ENCODE measurements at places on chromosomes 16 and 17. TPM values are rescaled to one million over a fixed set of nuclear protein-coding genes. Genes with fewer than 3 reads are reported as not detected.
A peak's percentile ranks its signal among the peaks of the same experiment; 100 is the strongest.

The FSCN2 gene
- total RNA-seq: 0.29 TPM

The TBX6 gene
- total RNA-seq: 0.74 TPM

The MEFV gene
- total RNA-seq: 0.08 TPM

The ZNF597 gene
- 2.7 TPM for total RNA-seq

The NPTX1 gene
- 5.3 TPM for total RNA-seq

The CCDC92B gene
- not detected for total RNA-seq

The TBC1D3K gene
- not detected for total RNA-seq

The HBZ gene
- not detected for total RNA-seq

GRCh38 chr16:89974870-89975269, 26.3 kb downstream of the DEF8 start:
- no peak for DNase-seq
- no peaks in the 10 kb centered on the region for H3K27me3 ChIP-seq
- no peak overlapping the region for H3K27ac ChIP-seq
- H3K36me3 ChIP-seq: peaks cover 25% of the 10 kb centered on the region

DNA sequence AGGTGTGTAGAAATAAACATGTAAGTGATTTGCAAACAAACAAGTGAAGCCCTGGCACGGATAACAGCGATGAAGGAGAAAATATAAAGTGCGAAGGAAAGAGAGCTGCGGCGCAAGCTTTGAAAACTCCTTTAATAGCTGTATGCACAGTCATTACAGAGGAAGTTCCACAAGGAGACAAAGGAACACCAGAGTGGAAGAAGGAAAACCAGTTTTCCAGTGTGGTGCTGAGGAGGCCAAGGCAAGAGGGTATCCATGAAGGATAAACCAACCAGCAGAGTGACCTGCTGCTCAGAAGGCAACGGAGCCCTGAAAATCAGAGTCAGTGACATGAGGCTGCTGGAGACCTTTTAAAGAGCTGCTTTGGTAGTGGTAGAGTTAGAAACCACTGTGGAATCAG, 24.4 kb downstream of the METTL16 start:
- peaks cover 36% of the 10 kb centered on the region for H3K4me1 ChIP-seq
- no peak for DNase-seq
- H3K4me3 ChIP-seq: no peak overlapping the region
- peaks cover 4% of the 10 kb centered on the region for H3K36me3 ChIP-seq
- no peak overlapping the region for H3K27ac ChIP-seq
- no peaks in the 10 kb centered on the region for H3K27me3 ChIP-seq

DNA sequence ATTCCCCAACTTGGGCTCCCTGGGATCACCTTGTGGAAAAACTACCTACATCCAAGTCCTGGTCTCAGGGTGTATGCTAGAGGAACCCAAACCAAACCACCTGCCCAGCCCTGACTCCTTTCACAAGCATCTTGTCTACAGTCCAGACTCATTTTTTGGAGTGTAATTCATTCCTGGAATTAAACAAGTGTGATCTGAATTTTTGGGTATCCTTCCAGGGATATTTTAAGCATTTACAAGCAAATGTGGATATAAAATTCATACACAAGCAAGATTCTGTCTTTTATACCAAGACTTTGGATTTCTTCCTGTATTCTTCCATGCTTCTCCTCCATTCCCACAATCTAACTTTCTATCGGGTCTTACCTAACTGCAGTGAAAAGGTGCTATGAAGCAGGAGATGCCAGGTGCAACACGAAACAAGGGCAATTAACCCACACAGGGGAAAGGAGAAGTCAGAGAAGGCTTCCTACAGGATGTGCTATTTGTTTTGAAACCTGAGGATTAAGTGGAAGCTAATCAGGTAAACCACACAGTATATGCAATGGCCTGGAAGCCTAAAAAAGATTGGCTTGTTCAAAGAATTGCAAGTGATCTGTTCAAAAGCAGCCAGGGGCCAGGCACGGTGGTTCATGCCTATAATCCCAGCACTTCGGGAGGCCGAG, 417.2 kb upstream of the C16orf82 start:
- no peak overlapping the region for H3K27ac ChIP-seq
- H3K4me1 ChIP-seq: peaks cover 9% of the 10 kb centered on the region
- H3K27me3 ChIP-seq: peaks cover 32% of the 10 kb centered on the region
- no peak for DNase-seq
- no peak overlapping the region for H3K4me3 ChIP-seq

DNA sequence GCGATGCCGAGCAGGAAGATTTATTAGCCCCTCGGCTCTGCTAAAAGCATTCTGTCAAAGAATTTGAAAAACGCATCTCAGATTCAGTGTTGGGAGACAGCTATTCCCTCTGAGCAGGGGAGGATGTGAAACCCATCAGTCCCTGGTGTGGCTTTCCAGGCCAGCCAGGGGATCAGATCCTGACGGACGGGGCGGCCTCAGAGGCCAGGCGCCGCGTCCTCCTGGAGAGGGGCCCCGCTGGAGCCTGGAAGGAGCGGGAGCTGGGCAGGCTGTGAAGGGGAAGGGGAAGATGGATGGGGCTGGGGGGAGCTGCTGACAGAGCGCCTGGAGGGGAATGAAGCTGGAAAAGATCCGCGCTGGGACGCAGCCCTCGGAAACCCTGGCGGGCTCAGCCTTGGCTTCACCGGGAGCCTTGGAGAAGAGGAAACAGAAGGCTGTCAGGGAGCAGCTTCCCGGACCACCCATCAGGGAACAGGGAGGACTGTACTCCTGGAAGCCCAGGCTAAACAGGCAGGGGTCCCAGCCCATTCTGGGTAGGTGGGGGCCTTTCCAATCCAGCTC, 358.0 kb downstream of the C16orf95 start:
- H3K36me3 ChIP-seq: no peaks in the 10 kb centered on the region
- H3K27ac ChIP-seq: no peak overlapping the region
- H3K4me3 ChIP-seq: no peak overlapping the region

DNA sequence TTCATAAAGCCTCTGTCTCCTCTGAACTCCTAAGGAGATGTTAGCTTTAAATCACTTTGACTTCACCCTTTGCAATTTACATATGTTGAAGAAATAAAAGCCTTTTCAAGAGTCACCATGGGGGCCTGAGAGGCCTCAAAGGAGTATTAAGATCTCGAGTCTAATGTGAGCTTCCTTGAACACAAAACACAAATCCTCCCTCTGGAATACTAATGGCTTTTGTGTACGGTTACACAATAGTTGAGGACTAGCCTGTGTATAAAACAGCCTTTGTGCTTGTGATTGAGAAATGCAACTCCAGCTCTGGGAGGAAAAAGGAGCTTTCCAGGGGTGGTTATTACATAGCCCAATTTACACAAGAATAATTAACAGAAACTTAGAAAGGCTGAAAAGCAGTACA, 1140.2 kb downstream of the CDH11 start:
- H3K27ac ChIP-seq: no peak overlapping the region
- DNase-seq: no peak
- no peaks in the 10 kb centered on the region for H3K27me3 ChIP-seq

DNA sequence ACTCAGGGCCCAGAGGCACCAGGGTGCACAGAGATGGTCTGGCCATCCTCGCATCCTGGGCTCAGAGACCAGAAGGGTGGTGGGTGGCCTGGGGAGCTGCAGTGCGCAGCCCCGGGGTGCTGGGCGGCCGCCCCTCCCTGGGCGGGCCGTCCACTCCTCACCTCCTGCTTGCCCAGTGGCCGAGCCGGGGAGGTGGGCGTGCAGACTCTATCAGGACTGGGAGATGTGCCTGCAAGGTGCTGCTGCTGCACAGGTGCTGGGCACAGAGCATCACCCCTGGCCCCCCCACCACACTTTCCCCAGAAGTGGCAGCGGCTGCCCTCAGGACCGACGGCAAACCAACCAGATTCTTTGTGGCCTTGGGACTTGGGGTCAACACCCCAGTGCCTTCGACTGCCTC, at the start of gene SCN4A:
SCN4A (minus strand) TSS at position 123 of the 400 bp plus-strand sequence; CDS start at position 46, 77 bp downstream.
- no peaks in the 10 kb centered on the region for H3K36me3 ChIP-seq
- H3K4me1 ChIP-seq: peaks cover 7% of the 10 kb centered on the region
- no peak within 1 kb of the TSS for H3K4me3 ChIP-seq
- no peak within 1 kb of the TSS for H3K27ac ChIP-seq
- no peaks in the 10 kb centered on the region for H3K27me3 ChIP-seq
- DNase-seq: no peak

DNA sequence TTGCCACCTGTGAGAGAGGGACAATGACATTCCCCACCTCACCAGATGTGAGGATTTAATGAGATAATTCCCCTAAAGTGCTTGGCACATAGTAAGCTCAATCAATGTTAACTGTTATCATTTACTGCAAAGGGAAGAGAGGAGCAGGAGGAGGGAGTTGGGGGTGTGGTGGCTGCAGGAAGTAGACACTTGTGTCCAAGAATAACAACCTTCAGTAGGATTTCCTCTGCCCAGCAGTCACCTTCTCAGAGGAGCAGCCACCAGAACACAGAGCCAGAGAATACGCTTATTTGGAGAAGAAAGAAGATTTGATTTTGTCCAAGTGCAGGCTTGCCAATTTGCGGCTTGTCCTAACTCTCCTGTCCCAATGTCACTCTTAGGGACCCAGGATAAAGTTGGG, 10.2 kb downstream of the CBX4 start:
- H3K4me1 ChIP-seq: peaks cover 11% of the 10 kb centered on the region
- H3K4me3 ChIP-seq: no peak overlapping the region
- DNase-seq: no peak
- no peak overlapping the region for H3K27ac ChIP-seq

- H3K36me3 ChIP-seq: no peaks in the 10 kb centered on the region
- peaks cover 5% of the 10 kb centered on the region for H3K27me3 ChIP-seq
- H3K4me3 ChIP-seq: no peak overlapping the region
- H3K27ac ChIP-seq: no peak overlapping the region
Measured at GRCh38 chr16:47787696-47788095, 326.6 kb downstream of the PHKB start.

DNA sequence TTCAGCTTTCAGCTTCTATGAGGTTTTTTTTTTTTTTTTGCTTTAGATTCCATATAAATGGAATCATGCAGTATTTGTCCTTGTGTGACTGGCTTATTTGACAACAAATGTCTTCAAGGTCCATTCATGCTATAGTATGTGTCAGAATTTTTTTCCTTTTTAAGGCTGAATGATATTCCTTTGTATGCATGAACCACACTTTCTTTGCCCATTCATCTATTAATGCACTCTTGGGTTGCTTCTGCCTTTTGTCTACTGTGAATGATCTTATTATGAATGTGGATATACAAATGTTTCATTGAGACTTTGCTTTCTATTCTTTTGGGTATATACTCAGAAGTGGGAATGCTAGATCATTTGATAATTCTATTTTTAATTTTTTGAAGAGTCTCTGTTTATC, 27.0 kb upstream of the LRRC75A start:
- H3K4me1 ChIP-seq: peaks cover 3% of the 10 kb centered on the region
- DNase-seq: no peak

DNA sequence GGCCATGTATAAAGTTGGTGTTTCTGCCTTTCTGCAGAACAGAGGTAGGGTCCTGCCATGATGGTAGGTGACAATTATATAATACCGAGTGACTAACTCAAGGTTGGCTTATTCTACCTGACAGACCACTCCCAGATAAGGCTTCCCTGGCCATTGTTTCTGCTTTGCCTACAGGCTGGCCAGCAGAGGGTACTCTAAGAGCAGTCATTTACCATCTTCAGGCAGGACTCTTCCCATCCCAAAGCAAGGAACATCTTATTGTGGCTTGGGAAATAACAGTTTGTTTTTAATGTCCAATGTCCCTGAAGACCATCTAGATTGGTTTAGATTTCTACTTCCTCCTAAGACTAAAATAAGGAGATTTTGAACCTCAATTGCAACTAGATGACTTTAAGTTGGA, 74.1 kb downstream of the SNX11 start:
- DNase-seq: no peak
- no peak overlapping the region for H3K4me3 ChIP-seq
- H3K4me1 ChIP-seq: peaks cover 17% of the 10 kb centered on the region
- no peaks in the 10 kb centered on the region for H3K27me3 ChIP-seq

- H3K27me3 ChIP-seq: no peaks in the 10 kb centered on the region
- H3K4me3 ChIP-seq: peak overlapping the region; percentile 29
- peaks cover 15% of the 10 kb centered on the region for H3K36me3 ChIP-seq
Measured at GRCh38 chr16:75402159-75402820, 31.0 kb downstream of the CFDP1 start.

DNA sequence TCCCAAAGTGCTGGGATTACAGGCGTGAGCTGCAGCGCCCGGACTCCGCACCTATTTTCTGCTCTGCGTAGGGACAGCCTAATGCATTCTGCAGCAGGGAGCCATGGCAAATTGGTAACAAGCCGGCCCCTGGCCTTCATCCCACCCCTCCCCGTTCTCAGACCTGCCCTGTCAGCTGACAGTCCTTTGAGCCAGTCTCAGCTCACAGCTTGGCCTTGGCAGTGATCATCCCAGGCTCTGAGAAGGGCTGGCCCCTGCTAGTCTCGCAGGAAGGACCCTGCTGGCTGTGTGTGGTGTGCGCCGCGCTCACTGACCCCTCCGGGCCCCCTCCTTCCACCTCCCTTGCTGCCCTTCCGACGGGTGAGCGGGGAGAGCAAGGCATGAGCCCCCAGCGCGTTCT, 10.3 kb upstream of the NPTX1 start:
- H3K36me3 ChIP-seq: no peaks in the 10 kb centered on the region
- DNase-seq: no peak
- peaks cover 44% of the 10 kb centered on the region for H3K27me3 ChIP-seq
- no peaks in the 10 kb centered on the region for H3K4me1 ChIP-seq
- no peak overlapping the region for H3K4me3 ChIP-seq
- no peak overlapping the region for H3K27ac ChIP-seq

GRCh38 chr16:62638964-62639870, 603.0 kb upstream of the CDH8 start:
- H3K4me3 ChIP-seq: no peak overlapping the region
- H3K27me3 ChIP-seq: no peaks in the 10 kb centered on the region
- H3K27ac ChIP-seq: no peak overlapping the region
- no peak for DNase-seq
- no peaks in the 10 kb centered on the region for H3K4me1 ChIP-seq

DNA sequence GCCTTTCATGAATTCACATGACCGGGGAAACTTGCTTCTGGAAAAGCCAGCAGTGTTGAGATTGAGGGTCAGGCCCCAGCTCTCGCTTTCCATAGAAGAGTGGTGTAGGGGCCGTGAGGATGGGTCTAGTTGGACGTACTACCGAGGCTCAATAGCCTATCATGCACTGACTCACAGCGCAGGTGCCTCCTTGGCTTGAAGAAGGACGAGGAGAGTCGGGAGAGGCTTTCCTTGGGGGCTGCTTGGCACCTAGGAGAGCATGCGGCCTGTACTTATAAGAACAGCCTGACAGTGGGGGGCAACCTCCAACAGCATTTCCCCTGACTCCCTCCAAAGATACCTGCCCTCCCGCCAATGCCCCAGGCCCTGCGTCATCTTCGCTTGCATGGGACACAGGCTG, 37.6 kb downstream of the WSCD1 start:
- H3K27ac ChIP-seq: no peak overlapping the region
- no peak for DNase-seq
- peaks cover 6% of the 10 kb centered on the region for H3K4me1 ChIP-seq
- no peaks in the 10 kb centered on the region for H3K36me3 ChIP-seq

- no peaks in the 10 kb centered on the region for H3K4me1 ChIP-seq
- no peak overlapping the region for H3K27ac ChIP-seq
- H3K36me3 ChIP-seq: no peaks in the 10 kb centered on the region
- DNase-seq: peak; percentile 14
Measured at GRCh38 chr17:78558181-78558850, 18.9 kb downstream of the DNAH17 start.

GRCh38 chr16:69741519-69741918, 13.2 kb downstream of the NOB1 start:
- no peak overlapping the region for H3K4me3 ChIP-seq
- no peak overlapping the region for H3K27ac ChIP-seq
- H3K4me1 ChIP-seq: peaks cover 2% of the 10 kb centered on the region
- H3K36me3 ChIP-seq: peaks cover 44% of the 10 kb centered on the region
- no peak for DNase-seq
